ENCODE measurements at places on chromosomes 11 and 22.

DNA sequence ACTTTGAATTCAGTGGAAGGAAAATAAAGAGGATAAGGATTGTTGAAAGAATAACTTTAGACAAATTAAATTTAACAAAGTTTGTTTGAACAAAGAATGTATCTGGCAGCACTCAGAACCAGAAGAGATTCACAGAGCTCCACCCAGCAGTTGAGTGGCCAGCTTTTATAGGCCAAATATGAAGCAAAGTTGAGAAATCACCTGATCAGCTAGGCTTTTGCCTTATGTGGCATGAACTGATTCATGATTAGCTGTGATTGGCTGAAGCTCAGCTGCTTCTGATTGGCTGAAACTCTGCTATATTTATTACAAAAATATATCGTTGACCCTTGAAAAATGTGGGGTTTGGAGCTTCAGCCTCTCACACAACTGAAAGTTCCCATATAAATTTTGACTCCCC, 62.6 kb downstream of the PIWIL4 start:
- no peak for DNase-seq

DNA sequence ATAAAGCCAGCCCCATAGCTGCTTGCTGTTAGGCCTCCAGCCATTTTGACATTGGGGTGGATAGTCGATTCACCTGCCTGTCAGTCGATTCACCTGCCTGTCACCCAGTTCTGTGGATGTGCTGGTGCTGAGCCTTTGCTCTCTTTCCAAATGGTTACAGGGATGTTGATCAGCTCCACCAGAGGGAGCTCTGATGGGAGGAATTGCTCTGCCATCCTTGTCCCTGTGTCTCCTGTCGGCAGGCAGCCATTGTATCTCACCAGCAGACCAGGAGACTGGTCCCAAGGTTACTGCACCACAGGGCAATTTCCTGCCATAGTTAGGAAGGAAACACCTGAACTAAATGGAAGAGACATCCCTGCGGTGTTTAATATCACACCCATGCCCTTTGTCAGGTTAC, 6.1 kb downstream of the MPEG1 start:
- DNase-seq: no peak

DNA sequence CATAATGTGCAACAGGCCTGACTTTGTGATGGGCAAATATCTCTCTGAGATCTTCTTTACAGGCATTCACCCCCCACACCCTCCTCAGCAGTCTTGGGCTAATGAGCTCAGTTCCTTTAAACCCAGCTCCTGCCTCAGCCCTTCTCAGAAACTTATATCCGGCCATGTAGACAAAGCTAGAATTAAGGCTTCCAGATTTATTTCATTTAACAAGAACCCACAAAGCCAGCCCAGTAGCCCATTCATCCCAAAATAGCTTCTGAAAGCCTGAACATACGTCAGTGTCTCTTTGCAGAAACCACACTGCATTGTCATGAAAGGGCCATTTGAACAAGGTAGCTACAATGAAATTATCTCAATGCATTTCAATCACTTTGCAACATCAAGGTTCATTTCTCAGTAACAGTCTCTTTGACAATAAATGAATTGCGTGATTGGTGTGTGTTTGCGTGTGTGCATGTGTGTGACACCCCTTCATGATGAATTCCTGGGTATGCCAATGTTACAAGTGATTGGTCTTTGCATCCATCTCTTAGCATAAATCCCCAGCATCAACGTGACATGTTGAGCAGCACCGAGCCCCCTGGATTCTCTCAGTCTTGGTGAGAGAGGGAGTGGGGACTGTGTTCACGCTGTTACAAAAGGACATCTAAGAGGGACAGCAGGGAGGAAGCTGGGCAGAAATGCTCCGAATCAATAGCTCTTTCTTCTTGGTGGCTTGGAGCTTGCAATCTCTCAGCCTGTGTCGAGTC, 299.6 kb downstream of the KIRREL3 start:
- DNase-seq: no peak

- DNase-seq: no peak
Measured at GRCh38 chr11:2347308-2347830, 29.7 kb upstream of the CD81 start.

DNA sequence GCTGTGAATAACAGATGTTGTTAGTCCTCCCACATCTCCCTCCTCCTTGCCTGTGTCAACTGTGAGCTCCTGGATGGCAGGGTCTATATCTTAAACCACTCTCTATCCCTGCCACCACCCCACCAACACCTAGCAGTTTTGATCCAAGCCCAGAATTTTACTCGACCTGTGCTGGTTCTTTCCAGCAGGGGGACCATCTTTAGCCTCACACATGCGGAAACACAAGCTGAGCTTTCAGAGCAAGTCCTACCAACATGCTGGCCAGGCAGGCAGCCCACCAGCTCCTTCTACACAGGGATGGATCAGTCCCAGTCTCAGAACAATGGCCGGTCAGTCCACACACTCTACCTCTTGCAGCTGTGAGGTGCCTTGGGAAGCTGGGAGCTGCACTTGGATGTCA, 231.5 kb downstream of the NXPE2 start:
- DNase-seq: no peak

- no peak for DNase-seq
Measured at GRCh38 chr11:121032546-121032945, 8.6 kb downstream of the TBCEL start.

- no peak for DNase-seq
Measured at GRCh38 chr22:19178065-19178656, 375 bp downstream of the SLC25A1 start.

DNA sequence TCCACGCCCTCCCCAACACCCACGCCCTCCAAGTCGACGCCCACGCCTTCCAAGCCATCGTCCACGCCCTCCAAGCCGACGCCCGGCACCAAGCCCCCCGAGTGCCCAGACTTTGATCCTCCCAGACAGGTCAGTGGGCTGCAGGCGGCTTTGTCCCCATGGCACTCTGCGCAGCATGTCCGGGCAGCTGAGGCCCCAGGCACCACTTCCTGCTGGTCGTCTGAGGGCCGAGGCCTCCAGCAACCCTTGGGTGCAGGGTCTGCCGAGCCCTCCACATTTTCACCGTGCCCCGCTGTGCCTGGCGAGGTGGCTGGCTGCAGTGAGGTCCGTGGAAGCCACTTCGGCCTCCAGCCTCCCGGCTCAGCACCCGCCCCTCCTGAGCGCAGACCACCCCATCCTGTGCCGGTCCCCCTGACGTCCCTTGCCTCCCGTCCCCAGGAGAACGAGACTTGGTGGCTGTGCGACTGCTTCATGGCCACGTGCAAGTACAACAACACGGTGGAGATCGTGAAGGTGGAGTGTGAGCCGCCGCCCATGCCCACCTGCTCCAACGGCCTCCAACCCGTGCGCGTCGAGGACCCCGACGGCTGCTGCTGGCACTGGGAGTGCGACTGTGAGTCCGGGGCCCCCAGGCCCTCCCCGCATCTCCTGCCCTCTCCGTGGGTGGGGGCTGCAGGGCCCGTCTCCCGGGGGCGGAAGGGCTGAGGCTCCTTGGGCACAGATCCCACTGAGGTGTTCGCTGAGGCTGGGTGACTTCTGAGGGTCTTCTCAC, 26.8 kb downstream of the MUC2 start:
- DNase-seq: no peak

- DNase-seq: no peak
Measured at GRCh38 chr11:59556115-59556916, 45.0 kb downstream of the OR4D9 start.

DNA sequence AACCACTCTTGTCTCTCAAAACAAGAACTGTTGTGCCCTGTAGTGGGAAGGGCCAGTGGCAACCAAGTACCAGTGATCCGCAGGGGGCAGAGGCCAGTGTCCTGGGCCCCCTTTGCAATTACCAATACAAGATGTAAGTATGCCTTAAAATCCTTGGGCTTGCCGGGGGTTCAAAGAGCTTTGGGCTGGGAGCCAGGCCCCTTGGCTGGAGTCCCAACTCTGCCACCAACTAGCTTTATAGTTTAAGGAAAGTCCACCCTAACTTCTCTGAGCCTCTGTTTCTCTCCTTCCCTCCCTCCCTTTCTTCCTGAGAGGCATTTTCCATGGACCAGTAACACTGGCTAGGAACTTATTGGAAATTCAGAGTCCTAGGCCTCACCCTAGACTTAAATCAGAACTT, 15.5 kb downstream of the CLMP start:
- no peak for DNase-seq

DNA sequence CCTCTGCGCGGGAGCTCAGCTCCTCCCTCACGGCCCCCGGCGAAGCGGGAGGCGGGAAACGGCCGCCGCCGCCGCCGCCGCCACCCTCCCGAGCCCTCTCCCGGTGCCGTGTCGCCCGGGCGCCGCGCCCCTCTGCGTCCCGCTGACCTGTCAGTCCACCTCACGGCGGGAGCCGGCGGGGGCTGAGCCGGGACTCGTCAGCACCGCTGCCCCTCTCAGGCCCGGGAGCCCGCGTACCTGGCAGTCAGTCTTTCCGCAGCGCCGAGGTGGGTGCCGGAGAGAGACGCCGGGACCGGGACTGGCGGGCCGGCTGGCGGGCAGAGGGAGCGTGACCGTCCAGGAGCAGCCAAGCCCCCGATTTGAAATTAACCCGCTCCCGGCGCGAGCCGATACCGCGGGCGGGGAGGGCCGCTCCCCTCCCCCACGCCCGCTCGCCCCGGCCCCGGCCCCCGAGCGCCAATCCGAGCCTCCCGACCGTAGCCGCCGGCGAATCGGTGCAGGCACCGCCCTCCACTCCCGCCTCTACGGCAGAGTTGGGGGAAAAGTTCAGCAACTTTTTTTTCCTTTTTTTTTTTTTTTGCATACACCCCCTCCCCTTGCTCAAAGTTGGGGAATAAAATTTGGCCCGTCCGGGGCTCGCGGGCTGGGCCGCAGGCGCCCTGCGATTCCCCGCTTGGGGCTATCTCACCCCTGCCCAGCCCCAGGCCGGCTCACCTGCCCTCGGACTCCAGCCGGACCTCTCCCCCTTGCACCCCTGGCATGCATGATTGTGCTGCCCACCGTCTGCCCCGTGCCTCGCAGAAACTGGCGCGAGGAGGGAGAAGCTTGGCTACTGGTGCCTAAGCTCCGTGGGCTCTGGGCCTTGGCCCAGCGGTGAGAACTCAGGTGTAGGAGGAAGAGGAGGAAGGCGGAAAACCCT, 774 bp upstream of the E2F8 start:
- DNase-seq: no peak

- no peak for DNase-seq
Measured at GRCh38 chr11:85740481-85741400, 54.7 kb upstream of the CCDC89 start.

DNA sequence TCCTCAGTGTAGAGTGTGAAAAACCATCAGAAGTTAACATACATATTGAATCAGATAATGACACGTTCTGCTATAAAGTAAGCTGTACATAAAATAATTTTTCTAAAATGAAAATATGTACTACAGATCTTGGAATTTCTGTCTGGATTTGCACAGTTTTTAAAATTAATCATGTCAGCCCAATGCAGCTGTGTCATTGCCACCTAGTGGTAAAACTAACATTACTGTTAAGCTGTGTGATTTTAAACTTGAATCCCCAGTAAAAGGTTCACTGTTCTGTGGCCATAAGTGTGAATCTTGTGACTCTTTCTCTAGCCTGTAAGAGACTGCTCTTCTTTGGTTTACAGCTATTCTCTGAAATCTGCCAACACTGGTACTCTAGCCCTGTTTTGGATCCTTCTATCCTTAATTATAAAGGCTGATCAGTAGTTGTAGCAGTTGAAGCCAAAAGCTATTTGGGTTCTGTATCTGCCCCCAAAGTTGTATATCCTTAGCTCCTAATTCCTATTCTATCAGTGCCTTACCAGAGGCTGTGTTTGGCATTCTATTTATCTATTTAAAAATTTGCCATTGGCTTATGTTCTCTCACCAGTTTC, 4.0 kb downstream of the JRKL start:
- no peak for DNase-seq
